ENCODE measurements at places on chromosomes 4 and X. TPM values are rescaled to one million over a fixed set of nuclear protein-coding genes. Genes with fewer than 3 reads are reported as not detected.

- no peak for DNase-seq
These were observed 3.2 kb downstream of the SNX25 start for GRCh38 chr4:185212581-185212980.

DNA sequence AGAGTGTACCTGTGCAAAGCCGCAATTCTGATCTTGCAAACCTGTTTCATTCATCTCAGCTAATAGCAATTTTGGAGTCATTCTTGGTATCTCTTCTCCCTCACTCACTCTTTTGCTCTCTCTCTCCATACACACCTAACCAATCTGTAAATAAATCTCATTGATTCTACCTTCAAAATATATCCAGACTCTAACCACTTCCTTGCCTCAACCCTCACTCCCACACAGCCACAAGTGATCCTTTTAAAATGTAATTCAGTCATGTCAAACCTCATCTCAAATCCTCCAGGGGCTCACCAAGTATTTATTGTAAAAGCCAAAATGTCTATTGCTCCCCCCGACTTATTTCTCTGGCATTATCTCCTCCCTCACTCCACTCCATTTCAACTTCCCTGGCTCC lies 51.7 kb upstream of the SLC10A4 start:
- DNase-seq, result no peak

The GPC4 gene
- 1.4 TPM for total RNA-seq

The ADGRG4 gene
- total RNA-seq, result not detected

DNA sequence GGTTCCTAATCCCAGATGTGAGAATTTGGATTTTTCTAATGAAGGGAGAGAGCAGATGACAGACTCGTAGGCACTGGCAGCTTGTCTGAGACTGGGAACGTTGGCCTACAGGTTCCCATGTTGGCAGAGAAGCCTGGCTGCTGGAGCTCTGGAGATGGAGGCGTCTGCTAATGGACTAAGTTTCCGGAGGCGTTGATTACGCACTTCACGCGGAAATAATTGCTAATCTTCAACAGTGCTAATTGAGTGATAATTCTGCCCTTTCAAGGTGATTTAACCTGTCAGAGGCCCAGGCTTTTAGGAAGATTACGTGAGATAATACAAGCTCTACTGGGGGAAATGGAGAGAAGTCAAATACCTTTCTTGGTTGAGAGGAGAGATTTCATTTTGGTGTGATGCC lies 77.4 kb downstream of the PSAPL1 start:
- DNase-seq, result no peak

DNA sequence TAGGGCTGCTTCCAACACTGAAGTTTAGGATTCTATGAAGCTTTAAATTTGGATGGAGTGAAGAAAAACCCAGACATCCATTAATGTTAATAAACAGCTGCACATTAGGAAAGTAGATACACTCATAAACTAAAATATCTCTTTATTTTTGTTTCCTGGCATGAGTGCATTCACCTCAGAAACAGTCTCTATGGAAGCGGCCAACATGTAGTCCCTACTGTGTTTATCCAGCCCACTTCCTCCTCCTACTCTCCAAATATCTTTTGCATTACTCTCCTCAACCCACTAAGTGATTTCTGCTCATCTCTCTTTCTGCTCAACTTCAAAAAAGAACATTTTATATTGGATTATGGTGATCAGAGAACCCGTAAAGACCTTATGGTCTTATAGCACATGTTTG lies 180.3 kb upstream of the MXRA5 start:
- no peak for DNase-seq

The TCEAL4 gene
- total RNA-seq, result 84.1 TPM

DNA sequence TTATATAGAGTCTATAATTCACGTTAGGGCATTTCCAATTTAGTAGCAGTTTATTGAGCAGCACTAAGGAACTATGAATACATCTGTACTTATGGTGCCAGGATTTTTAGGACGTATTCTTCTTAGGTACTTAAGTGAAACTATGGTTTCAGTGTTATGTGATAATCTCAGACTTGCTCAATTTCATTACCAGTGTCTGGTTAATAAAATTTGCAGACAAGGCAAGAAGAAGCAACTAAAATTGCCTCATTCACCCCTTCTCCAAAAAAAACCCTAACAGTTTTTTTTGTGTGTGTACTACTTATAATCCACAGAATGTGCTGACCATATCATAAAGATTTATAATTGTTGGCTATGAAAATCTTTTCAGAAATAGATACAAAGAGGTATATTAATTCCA lies 6.0 kb upstream of the CXCL10 start:
- no peak for DNase-seq

The RNF150 gene
- 1.3 TPM for total RNA-seq

The TRO gene
- total RNA-seq, result 2.4 TPM

- no peak for DNase-seq
These were observed 239.3 kb downstream of the SLC39A8 start for GRCh38 chr4:102105983-102106382.

- DNase-seq, result no peak
These were observed 46.4 kb upstream of the GPM6B start for GRCh38 chrX:13863324-13863723.

DNA sequence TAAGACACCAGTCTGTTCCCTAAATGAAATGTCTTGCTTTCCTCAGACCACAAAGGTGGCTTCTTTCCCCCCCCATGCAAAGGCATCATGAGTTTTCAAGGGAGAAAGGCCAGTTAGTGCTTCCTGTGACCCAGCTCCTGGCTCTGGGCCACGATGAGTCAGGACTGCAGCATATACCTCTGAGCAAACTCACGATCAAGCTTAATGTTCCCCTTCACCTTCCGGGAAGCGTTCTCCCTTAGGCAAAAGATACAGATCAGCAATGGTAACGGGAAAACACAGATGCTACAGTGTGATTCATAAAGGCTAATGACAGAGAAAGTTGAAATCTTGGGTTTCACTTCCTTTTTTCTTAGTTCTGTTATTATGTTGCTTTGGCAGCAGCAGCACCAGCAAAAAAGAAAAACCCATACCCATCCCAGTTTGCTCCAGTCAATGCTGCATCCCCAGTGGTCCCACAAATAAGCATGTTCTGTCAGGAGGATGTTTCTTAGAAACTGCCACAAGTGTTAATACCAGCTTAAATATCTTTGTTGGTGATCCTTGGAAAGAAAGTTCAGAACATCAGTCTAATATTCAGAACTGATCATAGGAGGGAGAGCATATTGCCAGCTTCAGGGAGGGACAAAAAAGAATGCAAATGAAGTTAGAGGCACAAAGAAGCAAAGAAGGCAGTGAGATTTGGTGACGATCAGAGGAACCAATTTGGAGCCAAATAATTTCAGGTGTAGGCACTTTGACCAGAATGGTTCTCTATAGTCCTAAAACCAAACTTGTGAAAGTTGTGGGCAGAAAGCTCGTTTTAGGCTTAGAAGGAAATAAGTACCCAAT lies 41.2 kb downstream of the LONRF3 start:
- peak; percentile 82 for DNase-seq

DNA sequence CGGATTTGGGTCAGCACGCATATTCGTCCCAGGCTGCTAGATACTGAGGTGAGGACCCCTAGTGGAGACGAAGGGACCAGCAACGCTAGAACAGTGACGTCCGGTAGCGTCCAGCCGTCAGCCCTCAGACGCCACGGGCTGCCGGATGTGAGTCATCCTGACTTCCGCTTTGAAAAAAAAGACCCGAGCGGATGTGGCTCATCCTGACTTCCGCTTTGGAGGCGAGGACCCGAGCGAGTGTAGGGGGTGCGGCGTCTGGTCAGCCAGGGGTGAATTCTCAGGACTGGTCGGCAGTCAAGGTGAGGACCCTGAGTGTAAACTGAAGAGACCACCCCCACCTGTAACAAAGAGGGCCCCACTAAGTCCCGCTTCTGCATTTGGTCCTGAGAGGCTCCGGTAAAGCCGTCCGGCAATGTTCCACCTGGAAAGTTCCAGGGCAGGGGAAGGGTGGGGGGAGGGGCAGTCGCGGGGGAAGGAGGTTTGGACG lies at the start of gene MAGEB2:
Gene MAGEB2 (plus strand): TSS at position 207 of the 487 bp plus-strand sequence. CDS start 3,018 bp downstream, outside the sequence.
- no peak for DNase-seq

GRCh38 chr4:124206779-124207605 lies 505.5 kb downstream of the ANKRD50 start:
- DNase-seq, result no peak

The XK gene
- total RNA-seq, result 1.3 TPM

The HPGD gene
- total RNA-seq, result 1.2 TPM

DNA sequence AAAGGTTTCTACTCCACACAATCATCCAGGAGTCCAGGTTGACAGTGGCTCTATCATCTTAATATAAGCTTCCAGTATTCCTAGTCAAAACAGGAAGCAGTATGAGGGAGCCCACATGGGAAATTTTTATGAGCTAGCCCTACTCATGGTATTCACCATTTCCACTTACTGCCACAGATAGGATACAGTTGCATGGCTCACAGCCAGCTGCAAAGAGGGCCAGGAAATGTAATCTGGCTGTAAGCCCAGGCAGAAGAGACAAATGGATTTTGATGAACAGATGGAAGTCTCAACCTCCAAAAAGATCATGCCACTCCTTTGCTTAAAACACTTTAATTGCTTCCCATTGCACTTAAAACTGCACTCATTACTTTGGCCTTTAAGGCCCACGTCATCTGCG lies 150.6 kb downstream of the ADAMTS3 start:
- no peak for DNase-seq

DNA sequence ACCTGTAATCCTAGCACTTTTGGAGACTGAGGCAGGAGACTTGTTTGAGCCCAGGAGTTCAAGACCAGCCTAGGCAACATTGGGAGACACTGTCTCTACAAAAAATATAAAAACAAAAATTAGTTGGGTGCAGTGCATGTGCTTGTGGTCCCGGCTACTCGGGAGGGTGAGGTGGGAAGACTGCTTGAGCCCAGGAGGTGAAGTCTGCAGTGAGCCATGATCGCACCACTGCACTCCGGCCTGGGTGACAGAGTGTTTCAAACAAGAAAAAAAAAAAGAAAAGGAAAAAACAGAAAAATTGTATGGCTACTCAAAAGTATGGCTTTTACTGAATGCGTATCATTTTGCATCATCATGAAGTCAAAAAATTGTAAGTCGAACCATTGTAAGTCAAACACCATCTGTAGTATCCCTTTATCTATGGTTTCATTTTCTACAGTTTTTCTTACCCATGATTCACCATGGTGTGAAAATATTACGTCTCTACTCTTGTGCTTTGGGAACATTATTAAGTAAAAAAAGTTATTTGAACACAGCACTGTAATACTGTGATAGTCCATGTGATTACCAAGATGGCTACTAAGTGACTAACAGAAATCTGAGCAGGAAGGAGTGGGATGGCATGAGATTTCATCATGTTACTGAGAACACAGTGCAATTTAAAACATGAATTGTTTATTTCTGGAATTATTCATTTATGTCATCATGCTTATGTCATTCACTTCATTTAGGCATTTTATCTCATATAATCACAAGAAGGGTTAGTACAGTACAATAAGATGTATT lies 26.5 kb upstream of the MANBA start:
- no peak for DNase-seq

DNA sequence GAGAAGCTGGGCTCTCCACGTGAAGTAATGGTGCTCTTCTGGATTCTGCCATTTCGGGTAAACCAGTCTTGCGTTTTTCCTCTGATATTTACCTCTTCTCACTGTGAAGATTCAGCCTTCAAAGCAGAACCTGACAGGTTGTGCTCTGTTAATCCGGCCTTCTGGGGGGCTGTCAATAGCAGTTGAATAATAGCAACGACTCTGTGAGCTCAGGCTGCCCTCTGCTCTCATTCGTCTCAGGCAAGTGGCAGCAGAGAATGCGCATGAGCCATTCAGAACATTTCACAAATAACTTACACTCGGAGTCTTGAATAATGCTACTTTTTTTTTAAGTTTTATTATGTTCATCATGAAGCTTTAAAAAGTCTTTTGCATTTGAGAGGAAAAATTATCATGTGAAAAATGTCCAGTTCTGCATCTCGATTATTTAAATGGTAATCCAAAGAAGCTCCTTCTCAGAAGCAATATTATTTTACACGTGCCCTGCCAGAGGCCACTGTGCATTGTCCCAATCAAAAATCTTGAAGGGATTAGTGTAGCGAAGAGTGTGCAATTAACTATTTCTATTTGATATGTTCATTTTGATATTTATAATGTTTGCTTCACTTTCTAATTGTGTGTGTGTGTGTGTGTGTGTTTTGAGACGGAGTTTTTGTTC lies 354.2 kb upstream of the FAT1 start:
- DNase-seq, result no peak

The CPZ gene
- 0.15 TPM for total RNA-seq

GRCh38 chr4:155582971-155583437 lies 83.6 kb upstream of the GUCY1A1 start:
- DNase-seq, result no peak

DNA sequence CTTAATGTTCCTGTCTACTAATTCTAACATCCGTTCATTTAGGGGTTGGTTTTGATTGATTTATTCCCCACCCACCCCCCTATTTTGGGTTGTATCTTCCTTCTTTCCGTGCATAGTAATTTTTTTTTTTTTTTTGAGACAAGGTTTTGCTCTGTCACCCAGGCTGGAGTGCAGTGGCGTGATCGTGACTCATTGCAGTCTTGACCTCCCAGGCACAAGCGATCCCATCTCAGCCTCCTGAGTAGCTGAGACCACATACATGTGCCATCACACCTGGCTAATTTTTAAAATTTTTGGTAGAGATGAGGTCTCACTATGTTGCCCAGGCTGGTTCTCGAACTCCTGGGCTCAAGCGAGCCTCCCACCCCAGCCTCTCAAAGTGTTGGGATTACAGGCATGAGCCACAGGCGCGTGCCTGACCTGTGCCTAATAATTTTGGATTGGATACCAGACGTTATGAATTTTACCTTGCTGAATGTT lies 79.9 kb downstream of the ZFX start:
- no peak for DNase-seq

The SAGE1 gene
- total RNA-seq, result not detected

The ATP1B4 gene
- not detected for total RNA-seq

DNA sequence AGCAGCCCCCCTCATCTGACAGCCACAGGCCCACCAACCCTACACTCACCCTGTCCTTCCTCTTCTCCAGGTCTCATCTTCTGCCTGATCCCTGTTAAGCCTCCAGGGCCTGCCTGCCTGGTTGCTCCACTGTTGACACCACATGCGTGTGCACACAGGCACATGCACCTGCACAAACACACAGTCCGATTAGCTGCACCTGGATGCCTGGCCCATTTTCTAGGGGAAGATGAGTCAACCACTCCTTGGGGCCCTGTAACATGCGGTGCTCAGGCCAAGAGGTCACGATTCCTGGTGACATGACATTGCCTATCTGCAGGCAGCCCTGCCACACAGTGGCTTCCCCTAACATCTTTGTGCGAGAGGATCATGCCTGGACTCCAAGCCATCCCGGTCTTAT lies 498.4 kb downstream of the BCOR start:
- no peak for DNase-seq

GRCh38 chrX:20352504-20352903 lies 85.8 kb upstream of the RPS6KA3 start:
- DNase-seq, result no peak

The NUP62CL gene
- total RNA-seq, result 1.1 TPM

The CLOCK gene
- 24.9 TPM for total RNA-seq

The AIFM1 gene
- total RNA-seq, result 96.6 TPM

DNA sequence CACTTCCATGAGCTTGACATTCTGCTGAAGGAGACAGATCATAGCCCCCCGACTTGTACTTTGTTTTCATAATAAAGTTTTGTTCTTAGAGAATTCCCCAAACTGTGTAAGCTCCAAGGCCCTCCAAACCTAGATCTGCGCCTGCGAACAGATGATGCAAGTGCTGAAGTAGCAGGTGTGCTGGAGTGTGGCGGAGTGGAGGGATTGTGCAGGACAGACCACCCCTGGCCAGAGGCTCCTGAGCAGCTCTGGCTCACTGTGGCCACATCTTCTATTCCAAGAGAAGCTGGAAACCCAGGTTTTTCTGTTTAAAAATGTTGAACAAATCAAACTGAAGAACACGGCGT lies 46.4 kb downstream of the TBC1D14 start:
- DNase-seq, result no peak
